Fibroblast of lung (primary cell): ENCODE measurements at places on chromosomes 12 and 14. TPM values are rescaled to one million over a fixed set of nuclear protein-coding genes. Genes with fewer than 3 reads are reported as not detected.

Gene SLCO1B1
- total RNA-seq: not detected in 2 replicates

Gene SPX
- total RNA-seq: 0.50 and 1.3 TPM in 2 replicates

Gene KRT78
- not detected in 2 replicates for total RNA-seq

Gene TIGAR
- total RNA-seq: 12.3 and 19.5 TPM in 2 replicates

Gene TAS2R7
- total RNA-seq: not detected in 2 replicates

Gene CMTM5
- total RNA-seq: 0.33 and 0.77 TPM in 2 replicates

Gene C12orf60
- 1.0 and 1.5 TPM in 2 replicates for total RNA-seq

Gene BLOC1S1
- 90.9 and 103 TPM in 2 replicates for total RNA-seq

Gene POC1B
- total RNA-seq: 16.7 and 18.0 TPM in 2 replicates

Gene HOXC12
- not detected in 2 replicates for total RNA-seq

Gene KRT6C
- not detected in 2 replicates for total RNA-seq

Gene RPAP3
- 11.3 and 12.1 TPM in 2 replicates for total RNA-seq

Gene SMCO3
- total RNA-seq: 0.17 TPM in 1 of 2 replicates, not detected in the other

Gene CDCA4
- total RNA-seq: 7.9 and 8.0 TPM in 2 replicates

Gene FBLN5
- 13.4 and 33.4 TPM in 2 replicates for total RNA-seq

Gene NANOG
- not detected in 2 replicates for total RNA-seq

Gene FOXN4
- not detected in 2 replicates for total RNA-seq

Gene EXOC3L4
- total RNA-seq: 0.26 and 0.50 TPM in 2 replicates

Gene ASCL1
- not detected in 2 replicates for total RNA-seq

Gene MANSC1
- 1.3 and 1.8 TPM in 2 replicates for total RNA-seq

Gene FLVCR2
- 2.1 and 7.3 TPM in 2 replicates for total RNA-seq

Gene ITGB7
- total RNA-seq: 0.26 and 0.50 TPM in 2 replicates

Gene INHBE
- 9.2 and 26.4 TPM in 2 replicates for total RNA-seq

Gene TMEM106C
- total RNA-seq: 56.5 and 91.7 TPM in 2 replicates

Gene TCHP
- total RNA-seq: 9.2 and 9.4 TPM in 2 replicates

Gene PRH2
- not detected in 2 replicates for total RNA-seq

Gene PTPRR
- total RNA-seq: under 0.01 and 0.50 TPM in 2 replicates

Gene CLEC7A
- not detected in 2 replicates for total RNA-seq

Gene NYNRIN
- total RNA-seq: 8.2 and 16.2 TPM in 2 replicates

Gene SERPINA9
- total RNA-seq: not detected in 2 replicates

Gene FAIM2
- total RNA-seq: 0.50 and 3.6 TPM in 2 replicates

Gene IRAK3
- total RNA-seq: 7.4 and 11.1 TPM in 2 replicates

Gene PTCSC3
- not detected in 2 replicates for total RNA-seq

Gene TMEM63C
- 0.66 TPM in 1 of 2 replicates, not detected in the other for total RNA-seq

Gene MIPOL1
- total RNA-seq: 8.6 and 9.0 TPM in 2 replicates

Gene GZMB
- total RNA-seq: not detected in 2 replicates

Gene ITGA5
- 133 and 232 TPM in 2 replicates for total RNA-seq

Gene MYO1A
- 0.17 and 0.26 TPM in 2 replicates for total RNA-seq

Gene LRRK2
- total RNA-seq: 10.8 and 14.0 TPM in 2 replicates
